ENCODE measurements at places on chromosomes 2 and 18.

GRCh38 chr2:28747714-28748113, 3.9 kb upstream of the PPP1CB start:
- DNase-seq: no peak

DNA sequence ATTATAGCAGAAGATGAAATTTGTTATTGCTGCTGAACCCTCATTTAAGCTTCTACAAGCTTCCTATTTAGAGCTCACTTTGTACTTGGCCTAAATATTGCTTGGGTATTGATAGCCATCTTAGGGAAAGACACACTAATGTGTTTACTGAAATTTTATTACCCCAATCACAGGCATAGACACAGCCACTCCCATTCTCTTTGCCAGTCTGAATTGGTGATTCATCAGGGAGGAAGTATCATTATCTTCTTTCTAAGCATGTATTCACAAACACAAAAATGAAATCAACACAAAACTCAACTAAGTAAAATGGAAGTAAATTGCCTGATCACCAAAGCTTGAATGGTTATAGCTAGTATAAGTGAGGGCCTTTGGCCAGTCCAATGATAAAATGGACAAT, 666.3 kb downstream of the TSN start:
- no peak for DNase-seq

GRCh38 chr2:157596992-157597681, 31.5 kb downstream of the ACVR1C start:
- peak; percentile 42 for DNase-seq

GRCh38 chr2:14072338-14072737, 560.2 kb upstream of the LRATD1 start:
- no peak for DNase-seq

DNA sequence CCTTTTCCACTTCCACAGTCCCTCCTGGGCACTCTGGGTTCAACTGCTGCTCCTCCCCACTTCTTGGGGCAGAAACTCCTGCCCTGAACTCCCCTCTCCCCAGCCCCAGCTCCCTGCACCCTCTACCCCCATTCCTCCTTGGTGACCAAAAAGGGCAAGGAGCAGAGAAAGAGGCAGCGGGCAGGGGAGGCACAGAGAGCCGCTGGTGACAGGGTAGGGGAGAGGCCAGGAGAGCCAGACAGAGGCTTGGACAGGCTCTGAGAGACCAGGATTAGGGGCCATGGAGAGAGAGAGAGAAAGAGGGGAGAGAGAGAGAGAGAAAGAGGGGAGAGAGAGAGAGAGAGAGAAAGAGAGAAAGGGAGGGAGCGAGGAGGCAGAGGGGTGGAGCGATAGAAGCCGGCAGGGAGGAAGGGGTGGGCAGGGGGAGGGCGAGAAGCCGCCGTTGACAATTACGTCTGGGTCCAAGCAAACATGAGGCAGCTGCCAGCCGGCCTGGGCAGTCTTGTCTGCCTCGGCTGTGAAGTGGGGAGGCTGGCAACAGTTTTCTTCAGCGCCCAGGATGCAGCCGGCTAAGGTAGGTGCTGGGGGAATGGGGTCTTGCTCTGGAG, at the start of gene KCNIP3:
Gene KCNIP3 (plus strand): TSS at position 468 of the 608 bp plus-strand sequence. CDS start 92 bp downstream, at position 560.
- no peak for DNase-seq

DNA sequence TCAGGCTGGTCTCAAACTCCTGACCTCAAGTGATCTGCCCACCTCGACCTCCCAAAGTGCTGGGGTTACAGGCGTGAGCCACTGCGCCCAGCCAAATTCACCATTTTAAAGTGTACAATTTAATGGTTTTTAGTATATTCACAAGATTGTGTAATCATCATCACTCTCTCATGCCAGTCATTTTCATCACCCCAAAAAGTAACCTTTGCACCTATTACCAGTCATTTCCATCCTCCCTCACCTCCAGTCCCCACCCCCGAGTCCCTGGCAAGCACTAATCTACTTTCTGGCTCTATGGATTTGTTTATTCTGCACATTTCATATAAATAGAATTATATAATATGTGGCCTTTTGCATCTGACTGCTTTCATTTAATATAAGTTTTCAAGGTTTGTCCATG, 10.8 kb downstream of the PCBP1 start:
- no peak for DNase-seq

- no peak for DNase-seq
Observed at GRCh38 chr2:17540813-17541530, 476 bp downstream of the VSNL1 start.

Data from inflammatory macrophage (primary cell).